ENCODE measurements at places on chromosomes 5 and 9.
A peak's percentile ranks its signal among the peaks of the same experiment; 100 is the strongest.

DNA sequence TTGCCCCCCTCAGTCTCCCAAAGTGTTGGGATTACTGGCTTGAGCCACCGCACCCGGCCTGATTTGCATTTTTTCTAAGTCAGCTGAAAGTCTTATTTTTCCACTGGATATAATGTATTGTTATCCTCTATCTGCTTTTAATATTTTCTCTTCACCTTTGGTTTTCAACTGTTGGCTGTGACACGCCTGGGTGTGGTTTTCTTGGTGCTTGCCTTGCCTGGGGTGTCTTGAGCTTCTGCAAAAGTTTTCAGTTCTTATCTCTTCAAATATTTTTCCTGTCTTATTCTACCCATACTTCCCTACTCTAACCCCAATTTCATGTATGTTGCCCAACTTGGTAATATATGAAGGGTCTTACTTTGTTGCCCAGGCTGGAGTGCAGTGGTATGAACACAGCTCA is 4.3 kb upstream of the MXD3 start:
- no peak for DNase-seq

DNA sequence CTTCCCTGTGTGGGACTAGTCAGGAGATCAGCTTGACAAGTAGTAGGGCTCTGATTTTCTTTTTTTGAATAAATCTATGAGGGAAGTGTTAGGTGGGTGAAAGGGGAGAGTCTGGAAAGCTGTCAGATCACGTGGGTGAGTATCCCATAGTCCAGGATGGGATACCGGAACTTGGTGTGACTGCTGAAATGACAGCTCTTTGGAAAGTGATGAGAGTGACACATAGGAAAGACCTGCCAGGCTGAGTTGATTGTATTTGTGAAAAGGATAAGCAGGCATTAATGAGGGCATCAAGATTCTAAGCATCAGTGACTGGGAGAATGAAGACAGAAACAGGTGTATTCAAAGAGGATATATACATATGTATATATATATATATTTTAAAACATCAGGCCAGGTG is 35.6 kb downstream of the ACTBL2 start:
- no peak for DNase-seq

- DNase-seq, result peak; percentile 76
Observed at GRCh38 chr9:34500623-34501267, 22.0 kb downstream of the ENHO start.

DNA sequence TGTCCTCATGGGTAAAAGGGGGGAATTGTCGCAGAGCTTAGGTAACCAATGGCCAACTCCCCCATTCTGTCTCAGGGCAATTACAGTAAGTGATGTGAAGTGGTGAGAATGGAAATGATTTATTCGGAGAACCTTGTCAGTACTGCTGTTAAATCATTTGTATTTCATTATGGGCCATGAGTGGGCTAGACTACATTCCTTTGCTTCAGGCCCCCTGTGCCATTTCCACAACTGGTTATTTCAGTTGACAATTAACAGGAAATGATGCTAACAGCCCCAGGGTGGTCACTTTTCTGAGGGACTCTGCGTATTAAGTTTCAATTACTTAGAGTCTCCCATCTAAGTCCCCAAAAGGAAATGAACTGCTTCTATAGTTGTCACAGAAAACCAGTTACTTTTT is 653.7 kb downstream of the CCDC171 start:
- DNase-seq, result no peak

GRCh38 chr5:8844847-8845246 is 701.0 kb downstream of the SEMA5A start:
- DNase-seq, result no peak

GRCh38 chr5:100584889-100585288 is 49.7 kb downstream of the FAM174A start:
- DNase-seq, result no peak

- DNase-seq, result no peak
Observed at GRCh38 chr9:22241611-22242010, 205.0 kb upstream of the DMRTA1 start.

- DNase-seq, result no peak
Observed at GRCh38 chr5:144072518-144072927, 97.9 kb downstream of the YIPF5 start.

GRCh38 chr9:132488626-132489025 is 78.6 kb downstream of the CFAP77 start:
- no peak for DNase-seq

- no peak for DNase-seq
Observed at GRCh38 chr9:126531035-126531571, 82.6 kb upstream of the LMX1B start.

- DNase-seq, result no peak
Observed at GRCh38 chr5:175463641-175464040, 14.7 kb upstream of the SFXN1 start.

DNA sequence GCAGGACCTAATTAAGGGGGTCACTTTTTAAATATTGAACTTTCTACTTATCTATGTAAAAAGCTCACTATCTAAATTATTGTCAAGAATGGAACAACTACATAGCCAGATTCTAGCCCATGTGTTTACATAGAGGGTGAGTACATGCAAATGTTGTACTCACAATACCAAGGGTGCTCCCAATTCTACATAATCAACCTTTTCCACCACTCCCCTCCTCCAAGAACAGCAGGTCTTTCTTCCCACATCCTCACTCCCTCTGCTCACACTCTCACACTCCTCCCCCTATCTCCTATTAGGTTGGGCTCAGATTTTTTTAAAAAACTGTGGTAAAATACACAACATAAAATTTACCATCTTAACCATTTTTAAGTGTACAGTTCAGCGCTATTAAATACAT is 325.4 kb downstream of the ARL15 start:
- no peak for DNase-seq

DNA sequence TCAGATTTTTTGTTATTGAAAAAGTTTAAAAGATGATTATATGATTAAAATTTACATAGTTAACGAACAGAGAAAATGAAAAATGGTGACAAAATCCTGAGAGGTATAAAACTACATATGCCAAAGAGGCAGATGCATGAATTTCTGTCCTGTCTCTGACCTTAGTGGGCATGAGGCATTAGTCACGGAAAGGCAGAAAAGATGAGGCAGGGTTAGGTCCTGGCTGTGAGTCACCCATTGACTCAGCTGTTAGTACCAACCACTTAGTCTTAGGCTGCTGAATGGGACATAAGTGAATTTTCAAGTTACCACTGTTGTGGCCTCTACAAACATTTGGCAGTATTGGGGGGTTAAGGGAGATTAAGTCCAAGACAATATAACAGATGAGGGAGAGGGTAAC is 33.1 kb downstream of the RASA1 start:
- DNase-seq, result no peak

DNA sequence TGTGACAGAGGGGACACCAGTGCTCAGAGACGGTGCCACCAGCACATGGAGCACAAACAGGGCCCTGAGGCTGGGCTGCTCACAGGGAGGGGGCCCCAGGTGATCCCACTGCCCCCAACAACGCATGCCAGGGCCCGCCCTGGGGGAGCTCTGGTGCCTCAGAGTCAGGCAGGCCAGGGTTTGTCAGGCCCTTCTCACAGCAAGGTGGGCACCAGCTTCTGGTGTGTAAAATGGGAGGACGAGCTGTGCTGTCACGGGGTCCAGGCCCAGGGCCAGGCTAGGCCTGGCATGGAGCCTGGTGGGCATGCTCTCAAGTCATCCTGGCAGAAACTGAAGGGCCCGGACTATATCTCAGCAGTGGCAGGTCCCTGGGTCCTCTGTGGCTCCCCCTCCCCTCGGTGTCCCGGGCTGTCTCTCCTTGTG is 34.5 kb downstream of the PRRT1B start:
- DNase-seq, result no peak

GRCh38 chr5:177389241-177390169 is 5.3 kb downstream of the SLC34A1 start:
- no peak for DNase-seq

GRCh38 chr5:175261037-175261436 is 182.9 kb downstream of the DRD1 start:
- DNase-seq, result no peak

DNA sequence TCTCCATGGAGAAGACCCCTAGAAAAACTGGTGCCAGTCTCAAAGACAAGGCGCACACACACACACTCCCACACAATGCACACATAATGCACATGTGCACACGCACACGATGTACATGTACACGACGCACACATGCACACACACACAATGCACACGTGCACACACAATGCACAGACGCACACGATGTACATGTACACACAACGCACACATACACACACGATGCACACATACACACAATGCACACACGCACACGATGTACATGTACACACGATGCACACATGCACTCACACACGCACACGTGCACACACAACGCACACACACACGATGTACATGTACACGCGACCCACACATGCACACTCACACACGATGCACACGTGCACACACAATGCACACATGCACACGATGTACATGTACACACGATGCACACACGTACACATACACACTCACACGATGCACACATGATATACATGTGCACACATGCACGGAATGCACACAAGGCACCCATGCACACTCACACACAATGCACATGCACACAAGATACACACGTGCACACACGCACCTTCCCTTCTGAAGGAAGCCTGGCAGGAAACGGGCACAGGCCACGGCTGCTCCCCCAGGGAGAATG is 76.5 kb downstream of the VAV2 start:
- DNase-seq, result no peak

DNA sequence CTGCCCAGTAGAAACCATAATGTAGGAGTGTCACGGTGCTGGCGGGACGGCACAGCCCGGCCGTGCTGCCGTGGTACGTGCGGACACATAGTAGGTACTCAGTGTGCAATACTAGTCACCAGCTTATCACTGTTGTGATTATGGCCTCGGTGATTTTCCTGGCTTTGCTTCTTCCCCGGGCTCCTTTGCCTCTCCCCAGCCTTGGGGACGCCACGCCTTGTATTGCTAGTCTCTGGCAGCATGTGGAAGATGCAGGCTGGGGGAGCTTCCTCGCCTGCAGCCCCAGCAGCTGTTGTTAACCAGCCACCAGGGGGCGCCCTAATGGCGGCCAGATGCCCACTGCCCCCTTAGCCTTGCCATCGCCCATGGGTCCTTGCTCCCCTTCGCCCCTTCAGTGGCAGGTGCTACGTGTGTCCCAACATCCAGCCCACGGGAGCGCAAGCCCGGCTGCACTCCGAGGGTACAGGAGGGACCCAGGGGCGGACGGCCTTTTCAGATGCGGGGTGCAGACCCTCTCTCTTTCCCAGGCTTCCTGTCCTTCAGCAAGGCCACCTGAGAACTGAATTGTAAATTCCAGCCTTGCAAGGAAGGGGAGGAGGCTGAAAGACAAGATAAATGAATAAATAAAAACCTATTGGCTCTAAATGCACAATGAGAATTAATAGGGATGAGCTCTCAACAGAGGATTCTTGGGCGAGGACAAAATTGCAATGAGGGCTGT is 8.0 kb downstream of the NTNG2 start:
- peak; percentile 56 for DNase-seq

- no peak for DNase-seq
Observed at GRCh38 chr5:174599992-174600391, 124.4 kb upstream of the MSX2 start.

DNA sequence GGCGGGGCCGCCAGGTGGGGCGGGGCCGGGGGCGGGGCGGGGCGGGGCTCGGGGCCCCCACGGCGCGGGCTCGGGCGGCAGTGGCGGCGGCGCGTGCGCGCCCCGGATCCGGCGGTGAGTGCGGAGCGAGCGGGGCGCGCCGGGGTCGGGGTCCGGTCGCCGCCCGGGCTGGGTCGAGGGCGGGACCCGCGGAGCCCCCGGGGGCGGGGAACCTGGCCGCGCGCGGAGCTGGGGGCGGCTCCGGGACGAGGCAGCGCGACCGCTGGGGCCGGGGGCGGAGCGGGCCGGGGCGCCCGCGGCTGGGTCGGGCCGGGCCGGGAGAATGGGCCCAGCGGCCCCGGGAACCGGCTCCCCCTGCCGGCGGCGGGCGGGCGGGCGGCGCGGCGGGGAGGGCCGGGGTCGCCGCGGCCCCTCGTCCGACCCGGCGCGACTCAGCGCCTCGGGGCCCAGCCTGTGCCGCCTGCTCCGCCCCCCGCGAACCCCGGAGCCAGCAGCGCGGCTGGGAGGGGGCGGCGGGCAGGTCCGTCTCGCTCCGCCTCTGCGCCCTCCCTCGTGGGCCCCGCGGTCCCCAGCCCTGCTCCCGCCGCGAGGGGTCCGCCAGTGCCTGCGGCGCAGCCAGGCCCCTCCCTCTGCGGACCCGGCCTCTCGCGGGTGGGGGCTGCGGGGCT is 3.1 kb downstream of the EGFL7 start:
- no peak for DNase-seq

GRCh38 chr5:165139262-165139661 is 1633.8 kb downstream of the MAT2B start:
- no peak for DNase-seq

- DNase-seq, result no peak
Observed at GRCh38 chr9:94081864-94082463, 2.3 kb upstream of the PTPDC1 start.

GRCh38 chr5:16427587-16427986 is 38.0 kb downstream of the ZNF622 start:
- no peak for DNase-seq

DNA sequence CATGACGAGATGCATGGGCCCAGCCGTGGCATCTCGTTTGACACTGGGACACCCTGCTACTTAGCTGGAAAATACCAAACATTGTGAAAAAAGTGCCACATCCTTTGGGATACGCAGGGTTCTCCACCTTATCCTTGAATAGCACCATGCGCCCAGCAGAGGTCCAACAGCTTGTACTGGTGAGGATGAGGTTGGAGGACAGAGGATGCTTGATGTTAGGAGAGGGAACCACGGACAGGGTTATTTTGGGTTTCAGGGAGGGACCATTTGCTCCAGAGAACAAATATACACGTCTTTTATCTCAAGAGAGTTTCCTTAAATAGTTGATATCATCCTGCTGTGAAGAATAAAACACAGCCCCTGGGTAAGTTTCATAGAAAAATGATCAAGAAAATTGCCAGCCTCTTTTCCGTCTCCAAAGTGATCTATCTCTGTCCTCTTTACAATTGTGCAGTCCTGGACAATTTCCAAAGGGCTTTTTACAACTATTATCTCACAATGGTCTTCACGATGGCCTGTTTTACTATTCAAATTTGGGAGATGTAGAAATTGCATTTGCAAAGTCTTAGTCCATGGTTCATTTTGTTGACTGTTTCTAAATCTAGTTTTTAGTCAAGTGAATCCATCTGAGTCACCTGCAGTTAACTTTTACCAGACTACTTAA is 19.9 kb upstream of the FRRS1L start:
- no peak for DNase-seq

- DNase-seq, result no peak
Observed at GRCh38 chr9:25418974-25419373, 259.3 kb downstream of the TUSC1 start.

- no peak for DNase-seq
Observed at GRCh38 chr5:122849771-122850170, 4.4 kb downstream of the SNX24 start.

GRCh38 chr5:74418709-74419108 is 221.8 kb downstream of the ENC1 start:
- DNase-seq, result no peak

All from right forelimb (tissue), 1 donor.